ENCODE measurements at places on chromosomes 13 and 19. TPM values are rescaled to one million over a fixed set of nuclear protein-coding genes. Genes with fewer than 3 reads are reported as not detected.

The UGGT2 gene
- 3.3 TPM for total RNA-seq

The SULT2B1 gene
- not detected for total RNA-seq

The BEST2 gene
- total RNA-seq, result not detected

The COL4A2 gene
- total RNA-seq, result 0.34 TPM

GRCh38 chr19:51094696-51095279 lies 12.1 kb upstream of the KLK14 start:
- DNase-seq, result peak; percentile 52

GRCh38 chr13:90448466-90449037 lies 898.9 kb upstream of the MIR17HG start:
- DNase-seq, result no peak

DNA sequence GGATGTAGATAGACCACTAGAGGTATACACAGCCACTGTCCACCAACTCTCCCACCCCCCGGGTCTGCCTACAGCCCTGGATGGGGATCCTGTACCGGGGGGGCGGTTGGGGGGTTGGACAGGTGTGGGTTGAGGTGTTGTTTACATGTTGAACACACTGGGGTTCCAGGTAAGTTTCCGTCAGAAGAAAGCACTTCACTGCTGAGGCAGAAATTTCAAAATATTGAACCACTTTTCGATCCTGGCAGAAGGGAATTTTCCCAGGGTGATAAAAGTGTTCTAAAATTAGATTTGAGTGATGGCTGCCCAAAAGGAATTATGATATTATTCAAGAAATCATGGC lies 6.6 kb upstream of the CEACAM16 start:
- DNase-seq, result no peak

Measured in OCI-LY7 (cell line).